Pancreas (tissue), 10 donors: ENCODE measurements at places on chromosomes 5 and 9.
A peak's percentile ranks its signal among the peaks of the same experiment; 100 is the strongest.

DNA sequence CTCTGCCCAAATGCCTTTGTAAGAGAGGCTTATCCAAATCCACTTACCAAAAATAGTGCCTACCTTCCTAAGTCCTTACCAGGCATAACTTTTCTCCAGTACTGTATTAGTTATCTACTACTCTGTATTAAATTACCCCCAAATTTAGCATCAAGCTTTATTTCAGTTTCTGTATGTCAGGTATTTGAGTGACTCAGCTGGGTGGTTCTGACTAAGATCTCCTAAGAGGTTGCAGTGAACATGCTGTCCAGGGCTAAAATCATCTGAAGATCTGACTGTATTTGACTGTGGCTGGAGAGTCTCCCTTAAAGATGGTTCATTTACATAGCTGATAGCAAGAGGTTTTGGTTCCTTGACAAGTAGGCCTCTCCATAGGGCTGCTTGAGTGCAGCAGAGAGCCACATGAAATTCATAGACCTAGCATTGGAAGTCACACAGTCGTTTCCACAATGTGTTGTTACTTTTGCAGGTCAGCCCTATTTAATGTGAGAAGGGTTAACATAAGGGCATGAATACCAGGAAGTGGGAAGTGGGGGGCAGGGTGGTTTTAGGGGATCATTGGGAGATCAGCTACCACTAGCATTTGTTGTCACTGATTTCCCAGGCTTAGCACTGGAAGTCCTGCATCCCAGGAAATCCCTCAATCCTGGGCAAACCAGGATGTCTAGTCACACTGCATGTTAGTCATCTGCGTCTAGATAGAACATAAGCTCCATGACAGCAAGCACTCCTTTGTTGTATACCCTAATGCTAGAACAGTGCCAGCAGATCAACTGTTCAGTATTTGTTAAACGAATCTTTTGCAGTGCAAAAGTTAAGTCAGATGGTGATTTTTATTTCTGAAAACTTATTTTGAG lies 2.0 kb upstream of the ZNF622 start:
- H3K4me1 ChIP-seq, result peaks cover 27% of the 10 kb centered on the region
- peak overlapping the region; percentile 69 for H3K4me3 ChIP-seq
- no peaks in the 10 kb centered on the region for H3K27me3 ChIP-seq
- peak overlapping the region; percentile 92 for H3K27ac ChIP-seq
- no peak for DNase-seq
- peaks cover 9% of the 10 kb centered on the region for H3K36me3 ChIP-seq

DNA sequence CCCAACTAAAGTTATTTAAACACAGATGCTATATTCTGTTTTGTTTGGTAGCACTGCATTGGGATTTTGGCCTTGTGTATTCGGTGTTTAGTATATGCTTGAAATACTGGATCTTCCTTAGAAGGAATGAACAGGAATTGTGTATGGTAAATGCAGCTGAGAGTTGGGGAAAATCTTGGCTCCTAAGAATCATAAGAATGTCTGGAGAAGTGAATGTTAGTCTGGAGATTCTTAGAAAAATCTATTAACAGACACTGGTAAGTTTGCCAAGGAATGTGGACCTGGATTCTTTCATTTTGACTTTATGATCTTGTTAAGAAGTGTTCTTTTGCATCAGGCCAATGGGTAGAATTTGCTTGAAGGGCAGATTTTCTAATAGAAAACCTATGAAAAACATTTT lies 38.9 kb downstream of the SNX30 start:
- DNase-seq, result no peak
- no peaks in the 10 kb centered on the region for H3K4me1 ChIP-seq
- no peak overlapping the region for H3K4me3 ChIP-seq
- no peak overlapping the region for H3K27ac ChIP-seq

DNA sequence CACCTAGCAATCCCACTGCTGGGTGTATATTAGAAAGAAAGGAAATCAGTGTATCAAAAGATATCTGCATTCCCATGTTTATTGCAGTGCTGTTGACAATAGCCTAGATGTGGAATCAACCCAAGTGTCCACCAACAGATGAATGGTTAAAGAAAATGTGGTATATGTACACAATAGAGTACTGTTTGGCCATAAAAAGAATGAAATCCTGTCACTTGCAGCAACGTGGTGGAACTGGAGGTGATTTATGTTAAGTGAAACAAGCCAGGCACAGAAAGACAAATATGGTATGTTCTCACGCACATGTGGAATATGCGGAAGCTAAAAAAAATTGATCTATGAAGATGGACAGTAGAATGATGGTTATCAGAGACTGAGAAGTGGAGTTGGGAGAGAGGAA lies 221.6 kb upstream of the DAP start:
- no peak for DNase-seq
- H3K27me3 ChIP-seq, result no peaks in the 10 kb centered on the region
- no peak overlapping the region for H3K4me3 ChIP-seq

GRCh38 chr9:68978066-68978465 lies 35.8 kb downstream of the PRKACG start:
- H3K4me3 ChIP-seq, result no peak overlapping the region
- no peak for DNase-seq
- no peaks in the 10 kb centered on the region for H3K36me3 ChIP-seq
- H3K27ac ChIP-seq, result no peak overlapping the region
- peaks cover 8% of the 10 kb centered on the region for H3K4me1 ChIP-seq

DNA sequence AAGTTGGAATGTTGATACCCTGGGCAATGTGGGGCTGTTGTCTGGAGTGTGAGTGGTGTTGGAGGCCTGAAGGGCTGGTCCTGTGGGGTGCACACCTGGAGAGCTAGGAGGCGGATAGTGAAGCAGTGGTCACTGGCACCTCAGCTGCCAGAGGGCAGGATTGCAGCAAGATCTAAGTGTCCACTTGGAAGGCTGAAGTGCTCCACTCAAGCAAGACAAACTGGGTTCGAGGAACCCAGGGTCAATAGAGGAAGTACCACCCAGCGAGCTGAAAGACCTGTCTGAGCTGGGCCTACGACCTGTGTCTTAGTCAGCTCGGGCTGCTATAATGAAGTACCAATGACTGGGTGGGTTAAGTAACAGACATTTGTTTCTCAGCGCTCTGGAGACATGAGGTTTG lies 39.7 kb upstream of the TJP2 start:
- no peaks in the 10 kb centered on the region for H3K36me3 ChIP-seq
- peaks cover 13% of the 10 kb centered on the region for H3K4me1 ChIP-seq

DNA sequence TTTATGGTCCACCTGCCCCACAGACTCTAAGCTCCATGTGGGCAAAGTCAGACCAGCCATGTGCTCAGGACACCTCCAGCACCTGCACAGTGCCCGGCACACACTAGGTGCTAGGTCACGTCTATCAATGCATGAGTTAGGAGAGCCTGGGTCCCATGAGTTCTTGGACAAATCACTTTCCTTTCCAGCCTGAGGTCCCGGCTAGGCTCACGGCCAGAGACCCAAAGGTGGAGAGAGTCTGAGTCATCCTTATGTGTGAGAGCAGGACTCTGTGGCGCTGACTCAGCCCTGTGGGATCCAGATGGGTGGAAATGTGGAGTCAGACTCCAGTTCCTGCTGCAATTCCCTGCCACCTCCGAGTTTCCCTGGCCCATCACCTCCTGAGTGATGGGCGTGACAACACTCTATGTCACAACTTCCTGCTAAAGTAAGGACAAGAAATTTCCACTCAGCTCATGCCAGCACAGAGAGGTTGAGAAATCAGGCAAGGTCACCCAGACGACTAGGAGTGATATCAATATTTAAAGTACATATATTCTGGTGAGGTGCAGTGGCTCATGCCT lies 2.5 kb upstream of the ST6GALNAC4 start:
- H3K27ac ChIP-seq, result no peak overlapping the region
- H3K36me3 ChIP-seq, result no peaks in the 10 kb centered on the region
- H3K27me3 ChIP-seq, result no peaks in the 10 kb centered on the region
- H3K4me1 ChIP-seq, result peaks cover 40% of the 10 kb centered on the region
- DNase-seq, result peak; percentile 90

DNA sequence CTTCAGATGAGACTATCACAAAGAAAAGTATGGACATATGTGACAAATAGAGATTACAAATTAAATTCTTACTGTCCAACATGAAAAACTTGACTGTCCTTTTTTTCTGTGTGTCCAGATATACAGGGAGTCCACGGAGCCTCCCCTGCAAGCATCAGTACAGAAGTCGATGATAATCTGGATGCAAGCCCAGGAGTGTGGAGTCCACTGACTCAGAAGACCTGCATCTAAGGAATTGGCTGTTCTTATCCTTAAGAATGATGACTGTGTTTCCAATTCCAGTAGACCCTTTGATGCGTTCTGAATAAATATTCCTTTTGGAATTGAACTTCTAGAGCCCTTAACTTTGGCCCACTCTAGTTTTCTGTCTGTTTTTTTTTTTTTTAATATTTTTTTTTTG lies 56.7 kb upstream of the TAF11L2 start:
- peaks cover 3% of the 10 kb centered on the region for H3K27me3 ChIP-seq
- H3K4me1 ChIP-seq, result no peaks in the 10 kb centered on the region
- DNase-seq, result no peak
- no peak overlapping the region for H3K4me3 ChIP-seq

- no peak for DNase-seq
- peaks cover 18% of the 10 kb centered on the region for H3K4me1 ChIP-seq
- peak overlapping the region; percentile 89 for H3K4me3 ChIP-seq
Observed at GRCh38 chr5:142110046-142110531, 1.5 kb downstream of the NDFIP1 start.

GRCh38 chr5:68459093-68459809 lies 243.7 kb downstream of the PIK3R1 start:
- no peaks in the 10 kb centered on the region for H3K27me3 ChIP-seq
- H3K36me3 ChIP-seq, result no peaks in the 10 kb centered on the region
- peaks cover 36% of the 10 kb centered on the region for H3K4me1 ChIP-seq
- no peak for DNase-seq
- no peak overlapping the region for H3K4me3 ChIP-seq
- peak overlapping the region; percentile 47 for H3K27ac ChIP-seq

GRCh38 chr9:133842721-133843227 lies 104.6 kb upstream of the SARDH start:
- H3K4me3 ChIP-seq, result no peak overlapping the region
- no peaks in the 10 kb centered on the region for H3K4me1 ChIP-seq
- H3K27ac ChIP-seq, result no peak overlapping the region
- no peaks in the 10 kb centered on the region for H3K36me3 ChIP-seq
- H3K27me3 ChIP-seq, result no peaks in the 10 kb centered on the region

- H3K27me3 ChIP-seq, result no peaks in the 10 kb centered on the region
- no peak overlapping the region for H3K4me3 ChIP-seq
- no peaks in the 10 kb centered on the region for H3K36me3 ChIP-seq
- H3K27ac ChIP-seq, result no peak overlapping the region
- no peaks in the 10 kb centered on the region for H3K4me1 ChIP-seq
- DNase-seq, result no peak
Observed at GRCh38 chr5:19886123-19886917, 101.7 kb downstream of the CDH18 start.

- H3K4me3 ChIP-seq, result no peak overlapping the region
- H3K36me3 ChIP-seq, result no peaks in the 10 kb centered on the region
- H3K27ac ChIP-seq, result no peak overlapping the region
- no peaks in the 10 kb centered on the region for H3K4me1 ChIP-seq
- H3K27me3 ChIP-seq, result no peaks in the 10 kb centered on the region
- no peak for DNase-seq
Observed at GRCh38 chr5:140073296-140073695, 30.2 kb upstream of the NRG2 start.

DNA sequence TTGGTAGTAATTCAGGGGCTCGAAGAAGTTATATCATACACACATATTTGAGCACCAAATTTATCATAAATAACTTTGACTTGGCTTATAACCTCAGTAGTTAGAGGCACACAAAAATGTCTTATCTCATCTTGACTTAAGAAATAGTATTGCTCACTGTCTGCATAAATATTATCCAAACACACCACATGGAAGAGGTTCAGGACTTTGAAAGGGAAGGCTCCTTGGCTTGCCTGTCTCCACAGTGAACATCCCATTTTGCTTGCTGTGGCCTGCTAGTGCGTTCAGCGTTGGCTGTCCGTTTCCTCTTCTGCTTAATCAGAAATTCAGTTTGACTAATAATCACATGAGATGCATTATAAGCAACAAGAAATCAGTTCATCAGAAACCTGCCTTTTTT lies 13.9 kb downstream of the GRXCR2 start:
- no peaks in the 10 kb centered on the region for H3K27me3 ChIP-seq
- no peak overlapping the region for H3K27ac ChIP-seq
- no peaks in the 10 kb centered on the region for H3K4me1 ChIP-seq
- no peak for DNase-seq
- H3K4me3 ChIP-seq, result no peak overlapping the region
- no peaks in the 10 kb centered on the region for H3K36me3 ChIP-seq

DNA sequence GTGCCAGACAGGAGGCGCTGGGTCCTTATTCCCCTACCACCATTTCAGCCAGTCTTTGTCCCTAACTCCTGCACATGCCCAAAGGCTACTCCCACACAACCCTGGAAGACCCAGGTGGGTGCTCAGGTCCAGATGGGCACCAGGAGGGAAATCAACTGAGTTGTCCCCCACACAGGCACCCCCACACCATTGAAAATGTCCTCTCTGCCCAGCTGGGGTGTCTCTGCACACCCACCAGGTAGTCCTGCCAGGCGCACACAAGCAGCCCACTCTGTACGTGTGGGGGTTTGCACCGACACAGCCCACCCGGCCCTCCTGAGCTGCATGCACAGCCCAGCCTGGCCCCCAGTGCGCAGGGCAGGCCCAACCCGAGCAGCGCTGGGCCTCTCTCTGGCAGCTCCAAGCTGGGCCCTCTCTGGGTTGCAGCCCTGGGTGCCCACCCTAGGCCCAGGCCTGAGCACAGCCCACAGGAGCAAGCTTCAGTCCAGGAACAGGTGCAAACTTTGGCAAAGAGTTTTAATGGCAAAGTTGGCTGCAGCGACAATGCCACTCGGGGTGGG lies 2.2 kb downstream of the RNF208 start:
- no peaks in the 10 kb centered on the region for H3K27me3 ChIP-seq
- no peak overlapping the region for H3K27ac ChIP-seq
- H3K4me1 ChIP-seq, result peaks cover 12% of the 10 kb centered on the region

GRCh38 chr9:106697750-106698502 lies 165.0 kb upstream of the ZNF462 start:
- peak; percentile 67 for DNase-seq
- no peaks in the 10 kb centered on the region for H3K36me3 ChIP-seq
- H3K27me3 ChIP-seq, result no peaks in the 10 kb centered on the region
- H3K4me3 ChIP-seq, result peak overlapping the region; percentile 27
- peak overlapping the region; percentile 2 for H3K27ac ChIP-seq
- no peaks in the 10 kb centered on the region for H3K4me1 ChIP-seq

GRCh38 chr9:86185872-86186271 lies 73.6 kb downstream of the C9orf153 start:
- H3K27me3 ChIP-seq, result no peaks in the 10 kb centered on the region
- H3K36me3 ChIP-seq, result no peaks in the 10 kb centered on the region
- H3K27ac ChIP-seq, result no peak overlapping the region
- H3K4me3 ChIP-seq, result no peak overlapping the region
- no peak for DNase-seq

DNA sequence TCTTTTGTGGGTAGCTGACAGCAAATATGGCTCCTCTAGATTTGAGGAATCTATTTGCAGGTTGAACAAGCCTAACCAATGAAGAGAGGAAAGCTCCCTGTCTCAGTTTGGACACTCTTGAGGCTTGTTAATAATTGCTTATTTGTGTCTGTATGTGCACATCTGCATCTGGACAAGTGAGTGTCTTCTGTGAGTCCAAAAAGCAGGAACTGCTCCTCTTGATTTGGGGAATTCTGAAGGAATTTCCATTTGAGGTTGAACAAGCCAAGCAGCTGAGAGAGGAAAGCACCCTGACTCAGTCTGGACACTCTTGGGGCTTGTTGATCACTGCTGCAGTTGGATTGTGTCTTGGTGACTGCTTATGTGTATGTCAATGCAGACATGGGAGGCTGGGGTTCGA lies 211.6 kb downstream of the DTWD2 start:
- no peak overlapping the region for H3K27ac ChIP-seq
- H3K4me1 ChIP-seq, result no peaks in the 10 kb centered on the region
- no peak overlapping the region for H3K4me3 ChIP-seq

- no peak overlapping the region for H3K4me3 ChIP-seq
- H3K27me3 ChIP-seq, result no peaks in the 10 kb centered on the region
- no peak overlapping the region for H3K27ac ChIP-seq
- no peaks in the 10 kb centered on the region for H3K4me1 ChIP-seq
Observed at GRCh38 chr5:133877351-133878235, 90.8 kb downstream of the C5orf15 start.
